Activated CD4-positive, alpha-beta memory T cell treated with anti-CD3 and anti-CD28 coated beads, Interleukin-2, amount 10 ng/mL, durations not matched to agents 7 days and 5 days (primary cell): ENCODE measurements at places on chromosomes 13 and 19. TPM values are rescaled to one million over a fixed set of nuclear protein-coding genes. Genes with fewer than 3 reads are reported as not detected.

The TICAM1 gene
- total RNA-seq: 25.9 TPM

The BIVM gene
- 32.1 TPM for total RNA-seq

The GPX4 gene
- total RNA-seq: 141 TPM

The ETV2 gene
- total RNA-seq: 0.96 TPM

The NLRP7 gene
- not detected for total RNA-seq
